Activated CD4-positive, alpha-beta T cell treated with anti-CD3 and anti-CD28 coated beads, Interleukin-10, Interleukin-2, amounts not matched to agents 100 ng/mL and 50 ng/mL, durations not matched to agents 16 hours and 8 hours (primary cell): ENCODE measurements at places on chromosomes 12 and 14.

DNA sequence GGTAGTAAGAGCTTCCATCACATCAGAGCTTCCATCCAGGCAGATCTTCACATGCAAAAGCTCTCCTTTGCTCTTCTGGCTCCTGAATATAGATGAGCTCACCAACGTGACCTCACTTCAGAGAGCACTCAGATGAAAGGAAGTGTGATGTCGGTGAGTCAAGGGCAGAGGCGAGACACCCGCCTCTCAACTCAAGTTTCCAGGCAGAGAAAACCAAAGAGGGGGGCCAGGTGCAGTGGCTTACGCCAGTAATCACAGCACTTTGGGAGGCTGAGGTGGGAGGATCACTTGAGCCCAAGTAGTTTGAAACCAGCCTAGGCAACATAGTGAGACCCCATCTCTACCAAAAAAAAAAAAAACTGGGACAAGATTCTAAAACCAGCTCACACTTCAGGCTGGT is 126.9 kb downstream of the DUSP6 start:
- peak; percentile 89 for DNase-seq

DNA sequence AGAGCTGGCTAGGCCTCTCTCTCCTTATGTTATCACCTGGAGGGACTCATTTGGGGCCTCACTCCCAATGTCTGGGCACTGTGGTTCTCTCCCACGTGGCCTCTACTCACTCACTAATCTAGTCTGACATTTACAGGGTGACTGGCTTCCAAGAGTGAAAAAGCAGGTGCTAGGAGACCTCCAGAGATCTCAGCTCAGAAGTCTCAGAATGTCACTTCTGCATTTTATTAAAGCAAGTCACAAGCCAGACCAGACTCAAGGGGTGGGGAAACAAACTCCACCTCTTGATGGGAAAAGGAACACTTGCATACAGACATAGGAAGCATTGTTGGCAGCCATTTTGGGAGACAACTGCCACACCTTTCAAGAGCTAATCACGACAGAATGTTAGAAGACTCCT is 175.9 kb downstream of the MON2 start:
- DNase-seq: no peak

DNA sequence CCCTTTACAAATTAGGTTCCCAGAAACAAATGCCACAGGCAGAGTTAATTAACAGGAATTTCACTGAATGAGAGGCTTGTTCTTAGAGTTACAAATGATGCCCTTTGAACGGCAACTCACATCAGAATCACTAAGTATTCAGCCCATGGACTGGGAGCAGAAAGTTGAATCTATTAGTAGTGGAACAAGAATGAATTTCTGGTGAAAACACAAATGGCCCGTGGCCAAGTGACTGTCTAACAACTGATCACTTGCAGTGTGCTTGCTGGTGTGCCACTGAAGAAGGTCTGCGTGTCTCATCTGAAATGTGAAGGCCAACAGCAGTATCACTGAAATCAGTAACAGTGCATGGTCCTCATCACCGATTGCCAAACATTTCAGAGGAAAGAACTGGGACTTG is 893.4 kb upstream of the TMEM132C start:
- no peak for DNase-seq

- DNase-seq: no peak
Observed at GRCh38 chr12:129937426-129937825, 33.6 kb upstream of the TMEM132D start.

GRCh38 chr12:12290206-12290605 is 23.4 kb upstream of the LRP6 start:
- DNase-seq: no peak

GRCh38 chr14:76282581-76282980 is 93.4 kb upstream of the ESRRB start:
- DNase-seq: no peak

DNA sequence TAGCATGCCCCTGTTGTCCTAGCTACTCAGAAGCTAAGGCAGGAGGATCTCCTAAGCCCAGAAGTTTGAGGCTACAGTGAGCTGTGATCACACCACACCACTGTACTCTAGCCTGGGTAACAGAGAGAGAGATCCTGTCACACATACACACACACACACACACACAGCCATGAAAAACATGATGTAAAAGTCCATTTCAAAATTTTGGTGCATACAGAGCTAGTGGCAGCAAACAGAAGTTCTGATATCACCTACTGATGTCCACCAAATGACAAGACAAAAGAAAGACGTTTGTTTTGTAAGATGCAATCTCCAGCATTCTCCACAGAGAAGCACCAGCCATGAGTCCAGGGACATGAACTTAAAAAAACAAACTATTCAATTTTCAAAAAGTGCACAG is 15.9 kb downstream of the AREL1 start:
- no peak for DNase-seq

DNA sequence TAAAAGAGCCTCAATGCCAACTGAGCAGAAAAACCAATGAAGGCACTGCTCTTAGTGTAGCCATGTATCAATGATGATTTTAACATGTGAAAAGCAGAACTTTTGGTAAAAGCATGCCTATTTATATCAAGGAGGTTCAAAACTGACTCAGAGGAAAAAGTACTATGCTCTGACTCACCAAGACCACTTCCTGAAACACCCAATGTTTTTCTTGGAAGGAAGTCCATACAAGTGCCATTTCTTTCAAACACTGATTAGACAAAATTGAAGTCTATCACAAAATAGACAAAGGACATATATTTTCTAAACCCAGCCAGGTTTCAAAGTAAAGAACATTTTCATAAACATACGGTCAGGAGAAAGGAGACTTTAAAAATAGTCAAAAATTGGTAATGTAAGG is 88.6 kb downstream of the EPS8 start:
- DNase-seq: peak; percentile 83

DNA sequence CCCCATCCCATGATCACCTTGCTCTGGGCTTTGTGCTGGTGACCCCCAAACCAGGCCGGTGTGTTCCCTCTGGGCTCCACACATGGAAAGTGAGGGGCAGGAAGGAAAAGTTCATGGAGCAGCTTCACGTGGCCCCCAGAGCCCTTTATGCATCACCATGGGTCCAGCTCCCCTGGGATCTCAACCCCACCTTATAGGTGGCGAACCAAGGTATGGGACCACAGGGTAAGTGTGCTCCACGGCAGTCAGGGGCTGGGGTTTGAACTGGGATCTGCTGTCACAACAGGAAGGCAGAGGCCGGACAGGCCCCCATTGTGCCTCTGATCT is 7.4 kb upstream of the BEGAIN start:
- DNase-seq: no peak

DNA sequence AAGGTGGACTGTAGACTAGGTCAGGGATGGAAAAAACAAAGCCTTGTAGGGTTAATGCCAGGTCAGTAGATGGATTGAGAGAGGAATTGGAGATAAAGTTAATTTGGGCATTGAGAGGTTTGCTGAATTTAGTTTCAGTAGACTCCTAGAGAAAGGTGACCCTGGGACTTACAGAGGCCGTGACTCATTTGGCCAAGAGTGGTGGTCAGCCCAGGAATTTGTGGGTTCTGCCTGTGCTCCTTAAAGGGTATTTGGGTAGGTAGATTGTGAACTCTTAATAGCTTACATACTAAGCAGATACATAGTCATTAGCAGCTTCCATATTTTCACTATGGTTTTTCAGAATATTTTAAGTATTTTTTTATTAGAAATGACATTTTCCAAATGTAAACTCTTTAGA is 21.8 kb downstream of the PLEKHA5 start:
- no peak for DNase-seq

- no peak for DNase-seq
Observed at GRCh38 chr12:68075416-68075815, 84.1 kb downstream of the IFNG start.

DNA sequence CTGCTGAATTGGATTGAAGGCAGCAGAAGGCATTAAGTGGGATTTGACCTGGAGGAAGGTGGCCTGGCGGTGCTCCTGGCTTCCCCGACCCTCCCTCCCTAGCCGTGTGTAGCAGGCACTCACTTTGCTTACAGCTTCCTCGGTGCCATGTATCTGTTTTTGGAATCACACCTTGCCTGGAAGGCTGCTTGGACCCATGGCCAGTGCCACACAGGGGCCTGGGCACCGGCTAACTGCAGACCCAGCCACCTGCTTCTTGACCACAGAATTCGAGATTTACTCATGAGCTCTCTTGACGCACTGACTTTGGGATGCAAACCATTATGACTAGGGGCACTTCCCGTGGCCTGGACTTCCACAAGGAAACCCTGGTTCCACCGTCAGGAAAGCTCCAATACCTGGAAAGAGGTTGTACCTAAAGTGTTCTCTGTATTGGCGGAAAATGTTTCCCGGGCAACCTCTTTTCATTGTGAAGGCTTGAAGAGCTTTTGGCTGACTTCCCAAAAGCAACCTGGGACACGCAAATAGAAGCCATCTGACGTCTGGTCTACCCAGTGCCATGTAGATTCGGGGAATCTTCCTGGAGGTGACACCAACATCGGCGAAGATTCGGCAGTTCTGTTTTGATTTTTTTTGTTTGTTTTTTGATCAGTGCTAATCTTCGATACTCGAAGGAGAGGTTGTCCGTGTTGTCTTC is 125.6 kb upstream of the RTL1 start:
- DNase-seq: no peak

GRCh38 chr14:68791078-68791901 is 1.6 kb downstream of the ZFP36L1 start:
- DNase-seq: peak; percentile 28

DNA sequence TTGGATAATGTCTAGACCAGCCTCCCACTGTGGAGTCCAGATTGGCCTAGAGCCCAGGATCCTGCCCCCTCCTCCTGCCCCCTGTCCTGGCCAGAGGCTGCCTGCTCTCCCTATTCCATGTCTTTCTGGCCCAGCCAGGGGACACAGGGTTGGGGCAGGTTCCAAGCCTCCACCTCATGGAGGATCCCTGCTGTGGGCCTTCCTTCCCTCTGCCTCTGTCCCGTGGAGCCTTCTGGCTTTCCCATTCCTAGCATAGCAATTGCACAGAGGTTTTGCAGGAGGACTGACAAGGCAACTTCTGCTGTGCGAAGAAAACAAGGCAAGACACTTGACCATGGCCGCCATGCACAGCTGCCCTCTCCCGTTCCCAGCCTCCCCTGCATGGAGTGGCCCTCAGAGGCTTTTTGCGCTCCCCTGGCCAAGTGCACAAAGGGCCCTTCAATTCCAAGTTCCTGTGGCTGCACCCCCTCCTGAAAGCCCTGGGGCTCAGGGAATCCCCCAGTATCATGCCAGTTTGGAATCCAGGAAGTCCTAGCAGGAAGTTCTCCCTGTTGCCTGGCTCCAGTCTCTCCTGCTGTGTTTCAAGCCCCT is 42.1 kb downstream of the KRT80 start:
- DNase-seq: no peak

DNA sequence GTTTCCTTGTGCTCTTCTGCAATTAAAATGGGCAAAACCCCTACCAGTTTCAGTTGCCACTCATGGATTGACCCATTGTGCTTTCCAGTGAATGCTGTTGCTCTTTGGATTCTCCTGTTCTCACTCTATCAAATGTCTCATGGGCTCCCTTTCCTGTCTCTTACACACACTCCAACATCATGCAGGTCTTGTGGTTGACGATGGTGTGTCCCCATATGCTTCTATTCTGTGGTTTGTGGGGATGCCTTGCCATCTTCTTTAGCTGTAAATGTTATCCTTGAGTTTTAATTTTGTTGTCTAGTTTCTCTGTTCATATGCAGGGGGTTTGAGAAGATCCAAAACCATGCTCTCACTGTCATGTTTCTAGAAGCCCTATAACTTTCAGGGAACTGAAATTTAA is 31.9 kb upstream of the FBXO34 start:
- no peak for DNase-seq

GRCh38 chr12:100229876-100230275 is 29.3 kb downstream of the ACTR6 start:
- no peak for DNase-seq

DNA sequence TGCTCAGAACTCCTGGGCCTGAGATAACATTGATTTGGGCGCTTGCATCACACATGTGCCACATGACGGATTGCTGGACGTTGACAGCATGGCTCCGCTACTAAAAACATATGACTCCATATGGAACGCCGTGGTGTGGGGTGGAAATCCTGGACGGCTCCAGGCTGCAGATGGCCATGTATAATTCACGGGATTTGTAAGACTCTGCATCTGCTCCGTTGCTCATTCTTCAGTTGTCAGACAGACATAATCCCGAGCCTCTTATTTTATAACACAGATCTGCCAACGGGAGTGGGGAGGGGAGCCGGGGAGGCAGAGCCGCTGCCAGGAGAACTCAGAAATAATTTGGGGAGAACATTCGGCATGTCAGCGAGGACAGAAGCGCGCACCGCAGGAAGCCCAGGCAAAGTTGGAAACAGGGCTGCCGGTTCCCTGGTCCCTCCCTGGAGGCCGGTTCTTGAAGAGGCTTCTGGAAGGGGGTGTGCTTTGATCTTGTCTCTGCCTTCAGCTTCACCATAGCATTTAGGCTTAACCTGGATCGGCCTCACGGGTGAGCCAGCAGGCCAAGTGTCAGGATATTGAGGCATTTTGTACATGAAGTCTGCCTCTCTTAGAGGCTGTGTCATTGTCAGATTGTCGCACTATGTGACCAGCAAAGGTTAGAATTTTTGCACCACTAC is 45.8 kb upstream of the MYL2 start:
- DNase-seq: no peak

- no peak for DNase-seq
Observed at GRCh38 chr14:101494826-101495225, 66.5 kb upstream of the DIO3 start.

GRCh38 chr12:121282072-121282742 is 14.3 kb downstream of the CAMKK2 start:
- DNase-seq: no peak

- peak; percentile 66 for DNase-seq
Observed at GRCh38 chr12:118358612-118359540, 13.8 kb downstream of the TAOK3 start.

- no peak for DNase-seq
Observed at GRCh38 chr12:65944637-65945036, 120.4 kb downstream of the HMGA2 start.

DNA sequence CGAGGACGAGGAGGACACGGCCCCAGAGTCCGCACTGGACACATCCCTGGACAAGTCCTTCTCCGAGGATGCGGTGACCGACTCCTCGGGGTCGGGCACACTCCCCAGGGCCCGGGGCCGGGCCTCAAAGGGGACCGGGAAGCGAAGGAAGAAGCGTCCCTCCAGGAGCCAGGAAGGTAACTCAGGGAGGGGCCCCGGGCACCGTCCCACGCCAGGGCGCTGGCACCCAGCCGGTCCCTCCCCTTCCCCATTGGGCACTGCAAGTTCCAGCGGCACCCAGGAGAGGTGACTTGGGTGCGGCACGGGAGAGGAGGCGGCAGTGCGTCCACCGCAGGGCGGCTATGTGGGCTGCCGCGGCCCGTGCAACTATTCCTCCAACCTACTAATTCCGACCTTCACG is 9.3 kb upstream of the ADSS1 start:
- DNase-seq: no peak

GRCh38 chr14:45976001-45976400 is 675.6 kb downstream of the RPL10L start:
- DNase-seq: no peak

GRCh38 chr12:50006754-50007442 is 18.4 kb downstream of the RACGAP1 start:
- DNase-seq: no peak

- DNase-seq: no peak
Observed at GRCh38 chr12:50296554-50296953, 13.2 kb upstream of the LIMA1 start.

- no peak for DNase-seq
Observed at GRCh38 chr12:112001576-112001975, 11.4 kb downstream of the TMEM116 start.
